ENCODE measurements at places on chromosomes 13 and 19.

DNA sequence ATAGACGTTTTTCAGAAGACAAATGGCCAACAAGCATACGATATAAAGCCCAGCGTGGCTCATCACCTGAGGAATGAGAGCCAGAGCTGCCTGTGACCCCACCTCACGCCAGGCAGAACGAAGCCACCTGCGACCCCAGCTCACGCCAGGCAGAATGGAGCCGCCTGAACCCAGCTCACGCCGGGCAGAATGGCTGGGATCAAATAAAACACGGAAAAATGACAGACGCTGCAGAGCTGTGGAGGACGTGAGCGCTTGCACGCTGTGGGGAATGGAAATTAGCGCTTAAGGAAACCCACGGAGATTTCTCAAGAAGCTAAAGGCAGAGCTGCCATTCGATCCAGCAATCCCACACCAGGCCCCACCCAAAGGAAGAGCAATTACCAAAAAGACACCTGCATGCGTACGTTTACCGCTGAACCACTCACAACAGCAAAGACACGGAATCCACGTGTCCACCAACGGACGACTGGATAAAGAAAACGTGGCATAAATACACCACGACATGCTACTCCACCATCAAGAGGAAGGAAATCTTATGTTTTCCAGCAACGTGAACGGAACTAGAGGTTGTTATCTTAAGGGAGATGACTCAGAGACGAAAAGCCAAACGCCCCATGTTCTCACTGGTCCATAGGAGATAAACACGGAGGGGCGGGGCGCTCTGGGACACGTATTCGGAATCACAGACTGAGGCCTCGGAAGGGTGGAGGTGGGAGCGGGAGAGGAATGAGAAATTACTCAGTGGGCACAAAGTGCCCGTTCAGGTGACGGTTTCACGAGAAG lies 30.7 kb upstream of the C13orf46 start:
- peak; percentile 1 for DNase-seq

DNA sequence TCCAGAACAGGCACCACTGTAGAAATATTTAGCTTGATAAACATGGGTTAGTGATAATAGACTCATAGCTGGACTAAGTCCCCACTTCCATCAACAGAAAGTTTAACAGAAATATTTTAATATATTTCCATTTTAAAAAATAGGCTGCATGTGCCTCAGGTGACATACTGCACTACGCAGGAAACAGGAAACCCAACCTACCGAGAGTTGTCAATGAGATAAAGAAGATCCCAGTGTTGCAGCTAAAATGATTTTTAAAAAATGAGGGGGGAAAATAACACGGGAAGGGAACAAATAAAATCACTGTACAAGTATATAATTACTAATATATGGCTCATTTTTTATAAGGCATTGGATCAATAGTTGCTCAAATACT lies 154.8 kb downstream of the TBC1D4 start:
- DNase-seq = no peak

GRCh38 chr13:31311921-31312320 lies 112.1 kb downstream of the B3GLCT start:
- no peak for DNase-seq

DNA sequence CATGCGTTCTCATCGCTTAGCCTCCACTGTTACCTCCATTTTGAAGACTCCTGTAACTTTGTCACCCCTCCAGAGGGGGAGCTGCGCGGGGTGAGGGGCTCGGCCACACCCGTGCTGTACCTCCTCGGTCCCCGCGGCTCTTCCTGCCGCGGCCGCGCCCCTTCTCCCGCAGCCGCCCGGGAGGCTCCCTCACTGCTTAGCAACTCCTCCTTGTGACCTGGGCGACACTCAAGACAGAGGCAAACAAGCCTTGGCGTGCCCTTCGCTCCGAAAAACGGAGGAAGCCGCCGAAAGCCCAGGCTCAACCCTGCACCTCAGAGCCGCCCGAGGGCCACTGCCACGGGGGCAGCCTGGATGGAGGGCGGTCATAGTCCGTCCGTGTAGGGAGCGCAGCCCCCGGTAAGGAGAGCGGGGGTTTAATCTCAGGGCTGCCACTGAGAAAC lies 494.3 kb downstream of the FOXO1 start:
- DNase-seq = no peak

DNA sequence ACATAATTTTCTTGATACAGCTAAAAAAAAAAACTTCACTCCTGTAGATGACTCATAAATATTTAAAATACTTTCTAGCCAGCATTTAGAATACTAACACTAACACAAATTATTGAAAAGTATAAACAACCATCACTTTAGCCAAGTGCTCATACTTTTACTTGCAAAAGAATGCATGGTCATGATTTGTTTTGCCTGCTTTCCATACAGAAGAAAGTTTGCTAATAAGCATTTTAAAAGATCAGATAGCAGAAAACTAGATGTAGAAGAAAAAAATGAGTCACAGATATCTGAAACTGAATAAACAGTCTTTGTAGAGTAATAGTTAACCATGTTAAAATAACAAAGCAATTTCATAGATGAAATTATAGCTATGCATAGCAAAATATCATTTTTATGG lies 2280.4 kb upstream of the PCDH20 start:
- no peak for DNase-seq

- no peak for DNase-seq
These were observed 387.1 kb upstream of the SGCG start for GRCh38 chr13:22793598-22794134.

GRCh38 chr13:65188721-65189120 lies 2041.4 kb downstream of the PCDH9 start:
- no peak for DNase-seq

DNA sequence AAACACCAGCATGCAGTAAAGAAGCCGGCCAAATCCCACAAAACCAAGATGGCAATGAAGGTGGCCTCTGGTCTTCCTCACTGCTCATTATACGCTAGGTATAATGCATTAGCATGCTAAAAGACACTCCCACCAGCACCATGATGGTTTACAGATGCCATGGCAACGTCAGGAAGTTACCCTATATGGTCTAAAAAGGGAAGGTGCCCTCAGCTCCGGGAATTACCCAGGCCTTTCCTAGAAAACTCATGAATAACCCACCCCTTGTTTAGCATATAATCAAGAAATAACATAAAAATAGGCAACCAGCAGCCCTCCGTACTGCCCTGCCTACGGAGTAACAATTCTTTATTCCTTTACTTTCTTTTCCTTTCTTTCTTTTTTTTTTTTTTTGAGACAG lies 21.1 kb upstream of the PLEKHF1 start:
- DNase-seq = no peak

- peak; percentile 37 for DNase-seq
These were observed 622 bp upstream of the VSTM2B start for GRCh38 chr19:29524912-29525831.

DNA sequence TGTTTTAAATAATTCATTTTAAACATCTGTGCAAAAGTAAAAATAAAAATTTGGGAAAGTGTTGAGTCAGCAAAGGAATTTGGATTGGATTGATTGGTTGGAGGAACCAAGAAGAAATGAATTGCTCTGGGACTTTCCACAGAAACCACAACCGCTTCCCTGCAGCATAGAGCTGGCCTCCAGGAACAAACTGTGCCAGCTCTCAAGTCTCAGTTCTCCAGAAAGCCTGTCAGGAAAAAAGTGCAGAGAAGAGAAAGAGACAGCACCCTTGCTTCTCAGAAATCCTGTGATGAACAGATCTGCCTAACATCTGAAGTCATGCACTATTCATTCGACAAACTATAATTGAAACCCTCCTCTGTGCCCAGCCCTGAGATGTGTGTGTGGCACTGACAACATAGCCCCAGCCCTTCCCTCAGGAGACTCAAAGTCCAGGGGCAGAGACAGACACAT lies 14.8 kb downstream of the LYPD3 start:
- DNase-seq = peak; percentile 38

DNA sequence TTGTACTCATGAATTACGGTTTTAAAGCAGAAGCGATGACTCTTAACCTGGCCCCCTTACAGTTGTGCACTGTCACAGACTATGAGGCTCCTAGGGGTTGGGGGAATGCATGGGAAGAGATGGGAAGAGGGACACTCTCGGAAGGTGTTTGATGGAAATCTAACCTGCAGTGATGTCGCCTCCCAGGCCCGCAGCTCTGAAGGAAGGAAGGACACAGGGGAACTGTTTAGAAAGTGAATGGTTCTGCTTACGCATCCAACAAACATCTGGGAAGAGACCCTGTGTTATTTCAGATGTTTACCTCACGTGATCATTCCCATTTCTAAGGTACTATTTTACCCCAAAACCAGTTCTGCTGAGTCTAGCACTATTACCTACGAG lies 48.0 kb upstream of the SLC7A9 start:
- no peak for DNase-seq

DNA sequence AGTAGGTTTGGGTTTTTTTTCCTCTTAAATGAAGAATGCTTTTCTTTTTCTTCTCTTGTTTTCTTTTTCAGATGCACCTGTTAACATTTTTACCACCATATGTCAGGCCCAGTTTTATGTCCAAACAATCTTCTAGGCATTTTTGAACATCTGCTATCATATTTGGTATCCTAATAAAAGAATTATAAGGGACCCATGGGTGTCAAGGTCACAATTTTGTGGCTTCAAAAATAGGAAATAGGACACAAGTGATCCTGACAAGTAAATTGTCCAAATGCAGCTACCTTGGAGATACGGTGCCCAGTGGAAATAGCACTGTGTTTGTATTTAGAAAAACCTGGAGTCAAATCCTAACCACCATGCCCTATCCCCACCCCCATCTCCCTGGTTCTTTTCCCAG lies 270.3 kb downstream of the MZT1 start:
- no peak for DNase-seq

DNA sequence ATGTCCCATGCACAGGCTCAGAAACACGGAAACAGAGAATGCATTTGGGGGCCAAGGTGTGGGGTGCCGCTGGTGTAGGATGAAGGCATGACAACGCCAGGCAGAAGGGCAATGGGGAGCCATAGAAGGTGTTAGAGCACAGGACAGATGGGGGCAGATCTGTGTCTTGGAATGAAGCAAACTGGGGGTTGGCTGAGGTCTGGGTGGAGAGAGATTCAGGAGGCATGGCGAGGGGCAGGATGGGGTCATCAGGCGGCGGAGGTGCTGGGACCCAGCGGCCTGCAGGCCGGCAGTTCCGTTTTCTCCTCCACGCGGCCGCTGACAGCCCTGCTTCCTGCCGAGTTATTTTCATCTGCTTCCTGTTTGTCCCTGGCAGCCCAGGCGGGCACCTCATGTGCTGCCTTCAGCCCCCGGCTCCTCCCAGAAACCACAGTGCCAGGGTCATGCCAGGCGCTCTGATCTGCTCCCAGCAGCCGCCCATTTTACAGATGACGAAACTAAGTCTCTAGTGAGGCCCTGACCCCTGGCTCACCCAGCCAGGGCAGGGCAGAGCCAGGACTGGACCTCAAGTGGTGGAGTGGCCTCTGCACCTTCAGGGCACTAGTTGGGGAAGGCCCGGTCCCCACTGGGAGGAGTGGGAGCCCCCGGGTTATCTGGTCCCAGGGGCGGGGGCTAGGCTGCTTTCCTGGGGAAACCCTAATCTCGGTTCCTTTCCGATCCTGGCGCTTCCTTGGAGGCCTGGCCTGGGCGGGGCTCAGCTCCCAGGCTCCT lies 2.2 kb downstream of the ARHGAP45 start:
- peak; percentile 81 for DNase-seq

DNA sequence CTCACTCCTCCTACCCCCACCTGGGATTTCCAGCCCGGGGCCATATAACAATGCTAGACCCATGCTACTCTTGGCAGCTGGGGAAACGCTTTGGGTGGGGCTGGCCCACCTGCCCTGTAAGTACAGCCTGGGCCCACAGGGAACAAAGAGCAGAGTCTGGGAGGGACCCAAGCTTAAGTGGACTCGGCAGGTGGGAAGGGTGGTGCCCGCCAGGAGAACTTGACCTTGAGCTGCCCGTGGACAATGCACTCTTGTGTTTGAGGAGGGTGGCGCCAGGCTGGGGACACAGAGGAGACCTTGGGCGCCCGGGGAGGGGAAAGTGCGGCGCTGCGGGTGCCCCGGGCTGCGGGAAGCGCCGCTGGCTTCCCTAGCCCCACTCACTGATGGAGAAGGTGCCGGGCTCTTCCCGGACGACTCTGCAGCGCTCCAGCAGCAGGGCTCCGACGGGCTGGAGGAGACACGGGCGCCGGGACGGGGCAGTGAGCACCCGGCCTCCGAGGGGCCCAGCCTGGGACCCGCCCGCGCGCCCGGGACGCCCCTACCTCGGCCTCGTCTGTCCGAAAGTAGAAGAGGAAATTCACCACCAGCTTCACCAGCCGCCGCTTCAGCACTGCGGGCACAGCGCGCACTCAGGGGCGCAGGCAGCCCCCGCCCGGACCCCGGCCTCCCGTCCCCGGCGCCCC lies 607 bp downstream of the PLEKHJ1 start:
- DNase-seq = peak; percentile 50

DNA sequence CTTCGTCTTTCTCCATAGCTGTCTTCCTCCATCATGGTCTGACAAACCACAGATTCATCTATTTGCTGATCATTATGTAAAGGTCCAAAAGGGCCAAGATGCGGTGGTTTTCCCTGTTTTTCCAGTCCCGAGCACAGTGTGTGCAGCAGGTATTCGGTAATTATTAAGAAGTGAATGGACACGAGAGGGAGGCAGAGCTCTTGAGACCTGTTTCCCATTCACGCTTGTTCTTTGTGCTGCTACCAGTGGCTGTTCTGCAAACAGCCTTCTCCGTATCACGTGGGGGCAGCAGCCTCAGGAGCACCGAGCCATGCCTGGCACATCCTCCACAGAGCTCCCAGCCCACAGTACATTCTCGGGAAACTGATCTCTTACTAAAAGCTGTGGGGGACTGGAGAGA lies 50.3 kb downstream of the CCDC70 start:
- no peak for DNase-seq

- peak; percentile 63 for DNase-seq
These were observed 58.3 kb downstream of the DOCK9 start for GRCh38 chr13:98919566-98919965.

DNA sequence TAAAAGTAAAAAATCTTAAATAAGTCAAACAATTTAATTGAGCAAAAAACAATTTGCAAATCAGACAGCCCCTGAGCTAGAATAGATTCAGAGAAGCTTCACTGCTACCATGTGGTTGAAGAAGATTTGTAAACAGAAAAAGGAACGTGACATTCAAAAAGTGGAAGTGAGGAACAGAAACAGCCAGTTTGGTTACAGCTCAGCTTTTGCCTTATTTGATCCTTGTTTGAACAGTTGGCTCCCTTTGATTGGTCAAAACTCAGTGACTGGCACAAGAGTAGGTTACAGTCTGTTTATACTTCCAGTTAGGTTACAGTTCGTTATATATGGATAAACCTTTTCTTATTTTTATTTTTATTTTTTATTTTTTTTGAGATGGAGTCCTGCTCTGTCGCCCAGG lies 5.8 kb downstream of the ZNF221 start:
- DNase-seq = no peak

DNA sequence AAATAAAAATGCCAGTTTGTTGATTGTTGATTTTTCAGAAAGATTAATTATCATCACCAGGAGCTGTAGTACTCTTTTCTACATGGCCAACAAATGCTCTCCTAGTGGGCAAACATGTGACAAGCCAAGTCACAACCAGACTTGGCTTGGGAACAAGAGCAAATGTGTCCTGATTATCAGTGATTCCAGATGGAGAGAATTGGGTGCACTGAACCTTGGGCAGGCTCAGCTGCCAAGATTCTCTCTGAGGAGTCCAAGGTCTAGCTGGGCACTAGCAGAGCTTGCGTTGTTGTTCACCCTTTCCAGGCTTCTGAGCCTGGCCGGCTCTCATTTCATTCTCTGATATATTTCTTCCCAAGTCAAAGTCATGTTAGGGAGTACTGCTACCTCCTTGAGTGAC lies 27.3 kb upstream of the GPI start:
- no peak for DNase-seq

All from activated CD4-positive, alpha-beta T cell treated with anti-CD3 and anti-CD28 coated beads for 36 hours (primary cell).